CD4-positive, alpha-beta memory T cell (primary cell): ENCODE measurements at places on chromosomes 2 and 18. TPM values are rescaled to one million over a fixed set of nuclear protein-coding genes. Genes with fewer than 3 reads are reported as not detected.

GRCh38 chr18:79343567-79344207 lies 52.0 kb upstream of the NFATC1 start:
- no peak for DNase-seq
- H3K36me3 ChIP-seq: peaks cover 45% of the 10 kb centered on the region
- H3K4me1 ChIP-seq: no peaks in the 10 kb centered on the region
- H3K27me3 ChIP-seq: no peaks in the 10 kb centered on the region

Gene CAVIN2
- not detected for polyA plus RNA-seq

GRCh38 chr2:72923833-72924352 lies 6.6 kb downstream of the EMX1 start:
- no peaks in the 10 kb centered on the region for H3K36me3 ChIP-seq
- no peak for DNase-seq
- peaks cover 18% of the 10 kb centered on the region for H3K4me1 ChIP-seq
- H3K4me3 ChIP-seq: no peak overlapping the region
- H3K27ac ChIP-seq: no peak overlapping the region
- peaks cover 61% of the 10 kb centered on the region for H3K27me3 ChIP-seq

- no peaks in the 10 kb centered on the region for H3K27me3 ChIP-seq
- DNase-seq: no peak
- no peaks in the 10 kb centered on the region for H3K4me1 ChIP-seq
- no peak overlapping the region for H3K27ac ChIP-seq
- H3K4me3 ChIP-seq: no peak overlapping the region
- H3K36me3 ChIP-seq: no peaks in the 10 kb centered on the region
These were observed 417.9 kb downstream of the HRH4 start for GRCh38 chr18:24878289-24878688.

GRCh38 chr2:98472132-98472650 lies 27.5 kb downstream of the INPP4A start:
- H3K4me1 ChIP-seq: peaks cover 97% of the 10 kb centered on the region
- no peak for DNase-seq
- H3K36me3 ChIP-seq: no peaks in the 10 kb centered on the region

DNA sequence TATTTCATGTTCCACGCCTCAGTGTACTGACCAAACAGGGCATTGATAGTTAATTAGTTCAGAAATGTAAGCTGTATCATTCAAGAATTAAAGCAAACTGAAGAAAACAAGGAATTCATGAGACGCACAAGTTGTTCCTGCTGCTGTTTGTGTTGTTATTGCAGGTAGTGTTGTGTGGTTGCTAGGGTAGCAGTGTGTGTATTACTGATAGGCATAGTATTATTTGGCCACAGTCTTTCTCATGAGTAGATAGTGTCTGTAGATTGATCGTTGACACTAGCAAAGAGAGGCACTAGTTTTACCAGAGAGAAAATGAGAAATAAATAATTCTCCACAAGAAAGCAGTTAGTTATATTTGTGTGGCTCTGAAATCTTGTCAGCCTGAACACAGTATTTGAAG lies 548.6 kb downstream of the LRP1B start:
- H3K4me3 ChIP-seq: no peak overlapping the region
- no peak overlapping the region for H3K27ac ChIP-seq

GRCh38 chr2:120678251-120678650 lies 57.4 kb upstream of the GLI2 start:
- no peak for DNase-seq
- H3K4me1 ChIP-seq: no peaks in the 10 kb centered on the region
- H3K27me3 ChIP-seq: no peaks in the 10 kb centered on the region
- no peaks in the 10 kb centered on the region for H3K36me3 ChIP-seq
- H3K27ac ChIP-seq: no peak overlapping the region
- no peak overlapping the region for H3K4me3 ChIP-seq

- no peak overlapping the region for H3K27ac ChIP-seq
- peaks cover 5% of the 10 kb centered on the region for H3K4me1 ChIP-seq
- no peak for DNase-seq
- no peak overlapping the region for H3K4me3 ChIP-seq
- H3K36me3 ChIP-seq: no peaks in the 10 kb centered on the region
These were observed 95.7 kb upstream of the DLX2 start for GRCh38 chr2:172198361-172198760.
